ENCODE measurements at places on chromosomes 5 and 9.

GRCh38 chr9:19492775-19493173 lies 84.0 kb downstream of the ACER2 start:
- DNase-seq = no peak

- DNase-seq = no peak
Measured at GRCh38 chr5:82374637-82375036, 96.5 kb upstream of the RPS23 start.

DNA sequence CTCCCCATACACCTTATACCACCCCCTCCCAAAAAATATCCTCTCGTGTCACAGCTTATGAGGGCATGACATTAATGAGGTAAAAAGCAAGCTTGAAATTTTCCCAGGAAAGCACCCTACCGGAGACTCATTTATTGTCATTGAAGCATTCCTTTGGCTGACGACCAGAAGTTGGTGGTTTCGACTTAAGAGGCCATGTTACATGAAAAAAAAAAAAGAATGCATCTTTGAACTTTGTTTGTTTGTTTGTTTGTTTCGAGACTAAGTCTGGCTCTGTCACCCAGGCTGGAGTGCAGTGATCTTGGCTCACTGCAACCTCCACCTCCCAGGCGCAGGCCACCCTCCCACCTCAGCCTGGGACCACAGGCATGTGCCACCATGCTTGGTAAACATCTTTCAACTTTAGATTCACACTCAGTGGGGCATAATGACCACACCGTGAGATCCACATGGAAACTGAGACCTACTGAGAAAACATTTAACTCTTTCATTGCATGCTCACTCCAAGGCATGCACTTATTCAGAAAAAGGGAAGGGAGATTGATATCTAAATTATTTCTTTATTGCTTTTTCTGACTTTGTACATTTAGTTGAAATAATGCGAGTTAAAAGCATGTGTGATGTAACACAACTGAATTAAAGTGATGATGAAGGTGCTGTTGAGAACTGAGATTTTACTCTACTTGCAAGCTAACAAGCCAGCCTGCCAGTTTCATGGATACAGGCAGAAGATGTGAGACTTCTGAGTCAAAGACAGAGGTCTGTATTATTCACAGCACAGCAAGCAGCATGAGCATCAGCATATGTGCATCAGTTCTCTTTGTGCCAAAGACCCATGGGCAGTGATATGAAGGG lies 5.1 kb upstream of the RAB14 start:
- no peak for DNase-seq

GRCh38 chr9:89805571-89806292 lies 200.9 kb downstream of the GADD45G start:
- no peak for DNase-seq

- DNase-seq = no peak
Measured at GRCh38 chr9:4829969-4830368, 37.2 kb downstream of the RCL1 start.

- DNase-seq = no peak
Measured at GRCh38 chr9:107142896-107143603, 140.0 kb upstream of the RAD23B start.

- no peak for DNase-seq
Measured at GRCh38 chr9:134812343-134812673, 68.3 kb upstream of the FCN2 start.

DNA sequence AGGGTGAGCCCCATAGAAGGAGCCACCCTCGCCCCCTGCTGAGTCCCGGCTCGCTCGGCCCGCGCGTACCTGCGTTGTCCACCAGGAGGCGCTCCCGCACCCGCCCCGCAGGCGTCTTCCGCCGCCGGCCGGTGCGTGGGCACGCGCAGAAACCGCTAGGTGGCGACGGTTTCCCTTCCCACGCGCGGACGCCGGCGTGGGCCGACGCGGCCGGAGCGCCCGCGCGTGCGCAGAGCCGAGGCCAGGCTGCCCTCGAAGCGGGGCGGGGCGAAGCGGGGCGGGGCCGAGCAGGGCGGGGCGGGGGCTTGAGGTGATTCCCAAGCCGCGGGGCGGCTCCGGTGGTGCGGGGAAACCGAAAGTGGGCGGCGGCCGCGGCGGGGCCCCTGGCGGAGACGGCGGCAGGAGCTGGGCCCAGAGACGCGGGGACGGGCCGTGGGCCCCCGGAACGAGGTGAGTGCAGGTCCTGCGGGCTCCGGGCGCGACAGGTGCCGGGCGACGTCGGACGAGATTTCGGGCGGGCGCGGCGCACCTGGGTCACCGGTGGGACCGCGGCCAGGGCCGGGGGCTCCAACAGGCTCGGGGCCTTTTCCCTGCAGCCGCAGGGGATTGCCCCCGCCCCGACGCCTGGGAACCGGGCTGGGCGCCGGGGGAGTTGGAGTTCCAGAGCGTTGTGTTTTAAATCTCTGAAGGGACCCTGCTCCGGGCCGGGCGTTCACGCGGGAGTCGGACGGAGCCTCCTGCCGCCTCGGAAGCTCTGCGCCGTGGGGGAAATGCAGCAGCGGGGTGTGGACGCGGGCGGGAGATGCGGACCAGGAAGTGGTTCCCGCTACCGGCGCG lies at the start of gene TDRD7:
Gene TDRD7, plus strand, starts transcription at position 308 of the 837 bp plus-strand sequence. CDS start 16,370 bp downstream, outside the sequence.
- peak; percentile 49 for DNase-seq

- DNase-seq = no peak
Measured at GRCh38 chr5:88875341-88876234, 7.4 kb downstream of the MEF2C start.

DNA sequence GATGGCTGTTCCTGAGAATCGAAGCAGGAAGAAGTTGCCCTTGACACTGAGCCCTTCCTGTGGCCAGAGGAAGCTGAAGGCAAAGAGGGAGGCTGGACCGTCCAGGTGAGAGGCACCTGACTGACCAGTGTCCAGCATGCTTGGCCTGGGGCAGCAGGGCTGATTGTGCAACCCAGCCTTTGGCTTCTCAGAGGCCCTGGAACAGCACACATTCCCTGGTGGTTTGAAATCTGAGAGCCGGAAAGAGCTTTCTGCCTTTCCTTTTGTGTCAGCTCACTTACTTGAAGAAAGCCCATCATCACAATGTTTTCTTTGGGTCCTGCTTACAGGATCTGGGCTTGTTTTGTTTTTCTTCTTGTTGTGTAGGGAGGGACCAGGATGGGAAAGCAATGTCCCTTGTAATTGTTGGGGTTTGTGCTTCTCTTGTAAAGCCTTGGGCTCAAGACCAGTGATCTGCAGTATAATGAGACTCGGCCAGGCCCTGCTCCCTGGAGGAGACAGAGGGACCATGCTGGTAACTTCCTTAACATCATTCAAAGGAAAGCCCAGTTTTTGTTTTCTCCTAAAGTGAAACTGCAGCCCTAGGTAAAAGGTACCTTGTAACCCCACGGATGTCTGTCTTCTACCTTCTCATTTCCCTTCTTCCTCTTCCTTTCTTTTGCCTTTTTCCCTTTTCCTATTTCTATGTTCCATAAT lies 213.7 kb downstream of the NXNL2 start:
- no peak for DNase-seq

DNA sequence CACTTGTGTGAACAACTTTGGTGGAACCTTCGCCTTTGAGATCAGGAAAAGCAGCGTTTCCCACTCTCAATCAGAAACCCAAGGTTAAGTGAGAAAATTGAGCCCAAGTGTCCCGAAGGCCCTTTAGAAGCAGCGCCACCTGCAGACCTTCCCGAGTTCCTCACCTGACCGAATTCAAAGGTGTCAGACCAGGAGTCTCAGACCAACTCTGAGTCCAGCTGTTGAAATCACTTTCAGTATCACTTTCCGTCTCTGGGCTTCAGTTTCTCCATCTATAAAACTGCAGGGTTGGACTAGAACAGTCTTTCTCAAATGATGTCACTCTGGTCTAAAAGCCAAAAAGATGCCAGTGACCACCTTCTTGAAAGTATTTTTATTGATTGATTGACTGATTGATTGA lies 31.7 kb upstream of the GRHPR start:
- no peak for DNase-seq

GRCh38 chr5:138989720-138990119 lies 114.6 kb upstream of the LRRTM2 start:
- DNase-seq = no peak

DNA sequence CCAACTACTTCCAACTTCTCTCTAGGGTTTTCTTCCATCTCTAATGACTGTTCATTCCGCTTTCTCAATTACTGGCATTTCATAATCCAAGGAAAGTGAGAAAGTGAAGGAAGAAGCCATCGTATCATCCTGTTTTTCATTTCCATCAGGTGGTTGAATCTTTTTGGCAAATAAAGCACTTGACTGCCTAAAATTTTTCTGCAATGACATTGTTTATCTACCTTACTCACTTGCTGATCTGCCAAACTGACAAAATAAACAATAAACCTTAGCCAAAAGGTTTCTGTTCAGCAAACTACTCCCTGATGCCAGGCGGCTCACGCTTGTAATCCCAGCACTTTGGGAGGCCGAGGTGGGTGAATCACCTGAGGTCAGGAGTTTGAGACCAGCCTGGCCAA lies 18.4 kb downstream of the FNBP1 start:
- no peak for DNase-seq

DNA sequence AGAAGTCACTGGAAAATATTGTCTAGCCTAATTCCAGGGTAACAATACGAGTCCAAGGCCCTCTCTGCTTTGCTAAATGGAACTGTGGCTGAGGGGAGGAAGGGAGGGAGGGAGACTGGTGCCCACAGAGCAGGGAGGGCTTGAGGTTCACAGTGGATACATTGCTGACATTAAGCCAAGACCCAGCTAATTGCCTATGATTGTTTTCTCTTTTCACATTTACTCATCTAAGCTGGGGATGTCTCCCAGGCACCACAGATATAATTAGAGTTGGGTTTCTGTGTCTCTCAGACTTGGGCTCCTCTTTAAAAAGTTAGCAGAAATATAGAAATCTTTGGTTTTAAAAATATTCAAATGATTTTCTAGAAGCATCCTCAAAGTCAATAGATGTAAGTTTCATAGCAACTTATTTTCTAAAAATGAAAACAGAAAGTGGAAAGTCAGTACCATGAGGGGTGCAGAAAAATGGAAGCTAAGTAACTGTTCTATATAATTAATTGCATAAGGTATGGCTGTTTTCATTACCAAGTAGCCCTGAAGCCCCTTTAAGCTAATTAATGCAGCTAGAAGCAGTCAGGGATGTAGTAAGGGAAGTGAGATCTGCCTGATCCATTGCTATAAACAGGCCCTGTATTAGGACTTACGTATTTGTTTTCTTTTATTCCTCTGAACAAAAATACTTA lies 259.8 kb downstream of the NDUFS4 start:
- no peak for DNase-seq

- DNase-seq = no peak
Measured at GRCh38 chr5:130966990-130967525, 198.0 kb downstream of the HINT1 start.

DNA sequence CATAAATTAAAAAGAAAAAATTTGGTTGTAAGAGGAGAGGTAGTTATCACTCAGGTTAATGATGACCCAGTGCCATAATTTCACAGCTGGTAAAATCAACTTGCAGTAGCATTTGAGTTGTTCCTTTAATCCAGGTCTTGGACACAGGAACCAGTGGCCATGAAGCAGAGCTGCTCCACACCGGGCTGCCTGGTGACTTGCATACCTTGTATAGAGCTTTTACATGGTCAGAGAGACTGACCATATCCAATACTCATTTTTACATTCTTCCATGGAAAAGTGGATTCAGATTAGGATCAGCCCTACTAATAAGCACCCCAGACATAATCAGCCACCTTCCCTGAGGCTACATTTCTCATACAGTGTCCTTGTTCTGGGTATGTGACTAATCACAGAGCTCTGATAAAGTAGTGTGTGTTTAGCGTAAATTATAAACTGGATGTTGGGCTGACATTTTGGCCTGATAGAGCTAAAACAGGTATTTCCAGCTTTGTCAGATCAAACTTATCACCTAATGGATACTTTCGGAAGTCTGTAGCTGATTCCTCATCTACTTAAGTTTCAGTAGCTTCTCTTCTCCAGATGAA lies 77.0 kb upstream of the ZSWIM6 start:
- no peak for DNase-seq

DNA sequence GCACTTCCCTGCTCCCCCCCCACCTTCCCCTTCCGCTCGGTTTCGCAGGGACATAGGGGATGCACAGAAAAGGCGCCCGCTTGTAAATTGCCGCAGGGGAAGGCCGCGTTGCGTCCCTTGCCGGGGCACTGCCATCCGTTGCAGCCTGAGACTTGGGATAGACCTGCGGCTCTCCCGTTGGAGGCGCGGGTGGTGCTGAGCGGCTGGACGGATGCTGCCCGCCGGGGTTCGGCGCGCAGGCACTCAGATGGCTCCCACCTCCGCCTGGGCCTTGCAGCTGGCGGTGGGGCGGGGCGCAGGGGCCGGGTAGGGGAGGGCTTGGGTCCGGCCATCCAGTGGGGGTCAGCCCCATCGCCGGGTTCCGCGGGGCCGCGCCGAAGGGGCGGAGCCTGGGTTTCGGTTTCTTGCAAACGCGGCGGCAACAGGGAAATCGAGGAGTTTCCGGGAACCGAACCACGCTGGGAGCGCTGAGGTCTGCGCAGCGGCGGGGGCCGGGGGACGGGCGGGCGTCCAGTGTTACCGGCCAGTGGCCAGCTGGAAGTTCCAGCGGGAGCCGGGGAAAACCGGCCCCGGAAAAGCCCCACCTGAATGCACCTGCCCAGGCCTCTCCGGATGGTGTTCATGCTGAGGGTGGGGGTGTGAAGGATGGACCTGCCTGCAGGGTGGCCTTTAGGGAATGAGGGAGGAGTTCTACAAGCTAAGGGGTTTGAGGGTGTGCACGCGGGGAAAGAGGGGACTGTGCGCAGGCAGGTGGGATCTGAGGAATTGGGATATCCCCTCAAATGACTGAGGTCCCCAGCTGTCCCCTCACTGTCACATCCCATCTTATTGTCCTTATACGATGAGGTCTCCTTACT lies 6.3 kb upstream of the IRF1 start:
- peak; percentile 39 for DNase-seq

DNA sequence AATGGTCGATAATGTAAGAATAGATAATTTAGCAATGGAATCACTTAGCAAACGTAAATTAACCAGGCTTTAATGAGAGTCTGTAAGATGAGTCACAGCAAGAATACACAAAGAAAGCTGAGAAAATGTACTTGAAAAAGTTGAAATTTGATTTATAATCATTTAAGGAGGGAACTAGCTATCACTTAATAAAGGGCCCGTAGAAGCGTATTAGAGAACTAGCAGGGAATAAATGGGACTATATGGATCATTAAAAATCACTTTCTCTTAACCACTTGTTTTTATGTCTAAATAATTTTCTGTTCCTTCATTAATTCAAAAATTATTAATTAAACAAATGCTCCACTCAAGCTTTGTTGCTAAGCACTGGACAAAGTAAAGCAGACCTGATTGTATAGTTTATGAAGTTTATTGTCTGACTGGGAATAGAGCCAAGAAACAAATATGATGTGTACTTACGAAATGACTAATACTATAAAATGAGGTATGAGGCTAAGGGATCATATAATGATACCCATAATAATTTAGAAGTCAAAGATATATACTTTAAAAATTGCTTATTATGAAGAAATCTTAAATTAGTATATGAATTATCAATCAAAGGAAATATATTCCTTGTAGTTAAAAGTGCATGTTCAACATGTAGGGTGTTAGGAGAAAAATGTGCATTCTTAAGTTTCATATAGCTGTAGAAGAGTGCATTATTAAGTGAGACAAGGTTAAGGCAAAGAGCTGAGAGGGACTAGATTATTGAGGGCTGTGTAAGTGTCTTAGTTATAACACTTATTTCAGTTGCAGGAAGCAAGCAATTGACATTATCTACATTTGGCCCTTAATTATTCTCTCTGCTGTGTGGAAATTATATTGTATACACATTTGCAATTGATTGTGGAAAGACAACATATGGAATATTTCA lies 196.8 kb downstream of the PRDM9 start:
- DNase-seq = peak; percentile 11

- DNase-seq = no peak
Measured at GRCh38 chr5:171421331-171422262, 2.1 kb downstream of the FGF18 start.

- DNase-seq = peak; percentile 72
Measured at GRCh38 chr9:18442629-18443491, 31.1 kb upstream of the ADAMTSL1 start.

Data from NCI-H1092 (cell line).